ENCODE measurements at places on chromosomes 5 and 9. TPM values are rescaled to one million over a fixed set of nuclear protein-coding genes. Genes with fewer than 3 reads are reported as not detected.

The MCTP1 gene
- total RNA-seq: 0.51 TPM

The SMIM33 gene
- total RNA-seq: 0.11 TPM

The CCDC183 gene
- total RNA-seq: 0.73 TPM

The SCGB3A1 gene
- total RNA-seq: 2.0 TPM

The WDR31 gene
- 1.9 TPM for total RNA-seq

The PCDHGC5 gene
- total RNA-seq: not detected

DNA sequence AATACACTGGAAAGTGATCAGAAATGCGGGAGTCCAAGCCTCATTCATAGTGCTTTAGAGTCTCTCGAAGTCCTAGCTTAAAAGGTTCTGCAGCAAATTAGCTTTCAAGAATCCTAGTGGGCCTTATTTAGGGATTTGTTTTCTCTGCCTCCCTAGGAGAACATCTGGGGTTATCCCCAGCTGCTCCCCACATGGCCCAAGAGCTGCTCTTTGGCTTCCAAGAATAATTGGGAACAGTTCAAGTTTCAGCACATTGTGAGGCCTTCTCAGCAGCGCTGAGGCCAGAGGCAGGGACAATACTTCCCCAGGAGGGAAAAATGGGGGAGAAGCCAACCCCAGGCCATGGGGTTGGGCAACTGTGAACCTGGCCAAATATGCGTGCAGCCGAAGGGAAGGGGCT lies 108.7 kb downstream of the LIFR start:
- no peak overlapping the region for H3K27ac ChIP-seq
- H3K36me3 ChIP-seq: no peaks in the 10 kb centered on the region
- H3K4me1 ChIP-seq: peaks cover 3% of the 10 kb centered on the region
- no peak overlapping the region for H3K4me3 ChIP-seq
- DNase-seq: no peak

GRCh38 chr5:111384220-111384619 lies 128.1 kb downstream of the STARD4 start:
- no peaks in the 10 kb centered on the region for H3K27me3 ChIP-seq
- H3K27ac ChIP-seq: no peak overlapping the region
- H3K36me3 ChIP-seq: no peaks in the 10 kb centered on the region

GRCh38 chr5:112004867-112005622 lies 248.1 kb upstream of the NREP start:
- H3K27ac ChIP-seq: no peak overlapping the region
- H3K4me3 ChIP-seq: no peak overlapping the region
- no peaks in the 10 kb centered on the region for H3K4me1 ChIP-seq
- H3K36me3 ChIP-seq: no peaks in the 10 kb centered on the region

- no peaks in the 10 kb centered on the region for H3K36me3 ChIP-seq
- DNase-seq: no peak
- H3K4me3 ChIP-seq: no peak overlapping the region
- no peak overlapping the region for H3K27ac ChIP-seq
These were observed 324.0 kb downstream of the TLR4 start for GRCh38 chr9:118028225-118028624.

- H3K36me3 ChIP-seq: no peaks in the 10 kb centered on the region
- no peak overlapping the region for H3K4me3 ChIP-seq
- H3K27ac ChIP-seq: no peak overlapping the region
These were observed 7.0 kb downstream of the AFAP1L1 start for GRCh38 chr5:149278451-149279210.

DNA sequence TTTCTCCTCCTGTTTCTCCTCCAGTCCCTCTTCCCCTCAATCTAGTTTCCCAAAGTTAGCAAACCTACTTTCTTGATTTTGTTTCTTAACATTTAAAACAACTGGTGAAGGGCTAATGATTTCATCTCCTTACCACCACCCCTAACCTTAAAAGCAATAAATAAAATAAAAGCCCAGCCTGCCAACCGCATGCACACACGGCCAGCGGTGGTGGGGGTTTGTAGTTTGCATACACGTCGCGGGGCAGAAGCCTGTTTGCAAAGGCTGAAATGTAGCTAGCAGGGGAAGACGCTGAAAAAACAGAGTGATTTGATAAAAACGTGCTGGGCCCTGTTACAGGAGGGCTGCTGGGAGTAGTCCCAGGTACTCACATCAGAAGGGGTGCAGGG lies 1.9 kb upstream of the DMRT2 start:
- peak overlapping the region; percentile 62 for H3K4me3 ChIP-seq
- DNase-seq: no peak
- H3K4me1 ChIP-seq: peaks cover 27% of the 10 kb centered on the region
- no peak overlapping the region for H3K27ac ChIP-seq
- H3K27me3 ChIP-seq: peaks cover 69% of the 10 kb centered on the region
- no peaks in the 10 kb centered on the region for H3K36me3 ChIP-seq

DNA sequence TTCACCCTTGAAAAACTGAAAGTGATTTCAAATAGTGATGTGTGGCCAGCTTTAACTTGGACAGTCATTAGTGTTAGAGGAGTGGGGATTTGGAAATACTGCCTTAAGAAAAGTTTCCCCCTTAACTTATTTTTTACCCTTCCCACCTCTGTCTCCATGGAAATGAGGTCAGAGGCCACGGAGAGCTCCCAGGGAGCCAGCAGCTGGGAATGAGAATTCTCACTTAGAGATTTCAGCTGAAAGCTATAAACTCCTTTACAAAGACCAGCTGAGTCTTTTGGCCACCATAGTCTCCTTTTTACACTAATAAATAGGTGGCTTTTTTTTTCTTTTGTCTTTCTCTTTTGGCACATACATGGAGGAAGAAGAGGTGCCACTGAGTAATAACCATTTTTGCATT lies 45.7 kb upstream of the PIK3R1 start:
- no peaks in the 10 kb centered on the region for H3K4me1 ChIP-seq
- no peaks in the 10 kb centered on the region for H3K36me3 ChIP-seq
- H3K27me3 ChIP-seq: no peaks in the 10 kb centered on the region
- no peak for DNase-seq

GRCh38 chr5:79811904-79812303 lies 122.3 kb downstream of the CMYA5 start:
- no peaks in the 10 kb centered on the region for H3K4me1 ChIP-seq
- H3K4me3 ChIP-seq: no peak overlapping the region
- H3K36me3 ChIP-seq: no peaks in the 10 kb centered on the region
- H3K27me3 ChIP-seq: no peaks in the 10 kb centered on the region
- DNase-seq: no peak

DNA sequence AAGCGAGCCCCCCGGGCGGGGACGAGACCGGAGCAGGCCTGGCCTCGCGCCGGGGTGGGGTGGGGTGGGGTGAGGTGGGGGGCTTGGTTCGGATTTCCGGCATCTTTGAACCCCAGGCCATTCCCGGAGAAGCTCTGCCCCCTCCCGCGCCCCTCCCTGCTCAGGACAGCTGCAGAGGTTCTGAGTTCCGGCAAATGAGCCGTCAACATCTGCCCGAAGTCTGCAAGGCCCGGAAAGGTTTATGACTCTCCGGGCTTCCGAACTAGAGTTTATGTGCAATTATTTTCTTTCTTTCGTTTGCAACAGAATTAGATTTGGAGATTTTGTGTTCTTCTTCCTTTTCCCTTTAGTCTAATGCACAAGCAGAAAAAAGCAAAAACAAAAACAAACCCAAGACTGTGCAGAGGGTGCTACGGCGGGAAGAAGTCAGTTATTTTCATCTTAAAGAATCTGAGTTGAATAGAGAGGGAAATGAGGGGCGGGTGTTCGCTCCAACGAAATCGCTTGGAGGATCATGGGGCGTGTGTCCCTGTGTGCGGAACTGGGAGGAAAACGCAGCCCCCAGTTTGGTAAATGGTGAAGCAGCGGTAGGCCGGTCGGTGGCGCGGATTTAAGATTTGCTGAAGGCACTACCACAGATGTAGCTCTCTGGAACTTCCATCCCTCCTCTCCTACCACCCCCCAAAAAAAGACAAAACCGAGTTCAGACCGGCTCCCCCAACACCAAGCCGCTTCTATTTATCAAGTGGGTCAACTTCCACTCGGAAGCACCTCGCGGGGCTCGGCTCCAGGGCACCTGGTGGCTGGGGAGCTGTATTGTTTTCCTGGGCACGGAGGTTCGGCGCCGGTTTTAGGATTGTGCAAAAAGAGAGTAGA lies 4.8 kb downstream of the LHX2 start:
- H3K4me3 ChIP-seq: no peak overlapping the region
- no peaks in the 10 kb centered on the region for H3K36me3 ChIP-seq
- H3K27ac ChIP-seq: no peak overlapping the region
- peaks cover 72% of the 10 kb centered on the region for H3K27me3 ChIP-seq
- H3K4me1 ChIP-seq: peaks cover 19% of the 10 kb centered on the region

DNA sequence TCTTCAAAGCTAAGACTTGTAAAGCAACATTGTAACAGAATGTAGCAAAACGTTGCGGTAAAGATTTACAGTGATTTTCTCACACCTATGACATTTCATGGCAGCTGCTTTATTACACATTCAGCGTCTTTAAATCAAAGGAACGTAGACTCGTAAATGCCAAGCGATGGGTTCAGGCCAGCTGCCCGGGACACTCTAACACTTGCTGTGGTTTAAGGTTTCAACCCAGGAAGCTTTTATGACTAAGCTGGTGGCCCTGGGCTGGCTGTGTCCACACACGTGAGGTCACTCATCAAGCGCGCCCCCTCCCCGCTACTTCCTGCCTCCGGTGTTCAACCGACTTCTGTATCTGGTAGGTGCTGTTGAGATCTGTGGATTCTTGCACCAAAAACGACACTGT lies 2.5 kb downstream of the SLC6A18 start:
- no peaks in the 10 kb centered on the region for H3K36me3 ChIP-seq
- DNase-seq: no peak
- no peaks in the 10 kb centered on the region for H3K4me1 ChIP-seq
- peaks cover 4% of the 10 kb centered on the region for H3K27me3 ChIP-seq

GRCh38 chr9:90854637-90855175 lies 53.1 kb downstream of the SYK start:
- H3K4me1 ChIP-seq: no peaks in the 10 kb centered on the region
- no peak overlapping the region for H3K27ac ChIP-seq

DNA sequence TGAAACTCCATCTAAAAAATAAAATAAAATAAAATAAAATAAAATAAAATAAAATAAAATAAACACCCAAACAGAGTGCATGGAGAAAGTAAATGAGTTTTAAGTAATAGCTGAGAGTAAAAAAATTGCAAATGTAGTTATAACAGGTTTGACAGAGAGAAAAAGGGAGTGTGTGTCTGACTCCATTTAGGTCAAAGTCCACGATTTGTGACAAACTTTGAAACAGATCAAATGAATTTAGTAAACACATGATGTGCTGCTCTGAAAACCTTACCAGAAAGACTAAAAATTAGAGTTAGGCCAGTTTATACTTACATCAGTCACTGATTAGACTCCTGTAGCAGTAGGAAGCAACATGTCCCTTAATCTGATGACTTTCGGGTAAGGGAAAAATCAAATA lies 346.6 kb downstream of the PARP8 start:
- H3K36me3 ChIP-seq: no peaks in the 10 kb centered on the region
- H3K27ac ChIP-seq: no peak overlapping the region
- DNase-seq: no peak
- no peaks in the 10 kb centered on the region for H3K4me1 ChIP-seq
- no peak overlapping the region for H3K4me3 ChIP-seq

DNA sequence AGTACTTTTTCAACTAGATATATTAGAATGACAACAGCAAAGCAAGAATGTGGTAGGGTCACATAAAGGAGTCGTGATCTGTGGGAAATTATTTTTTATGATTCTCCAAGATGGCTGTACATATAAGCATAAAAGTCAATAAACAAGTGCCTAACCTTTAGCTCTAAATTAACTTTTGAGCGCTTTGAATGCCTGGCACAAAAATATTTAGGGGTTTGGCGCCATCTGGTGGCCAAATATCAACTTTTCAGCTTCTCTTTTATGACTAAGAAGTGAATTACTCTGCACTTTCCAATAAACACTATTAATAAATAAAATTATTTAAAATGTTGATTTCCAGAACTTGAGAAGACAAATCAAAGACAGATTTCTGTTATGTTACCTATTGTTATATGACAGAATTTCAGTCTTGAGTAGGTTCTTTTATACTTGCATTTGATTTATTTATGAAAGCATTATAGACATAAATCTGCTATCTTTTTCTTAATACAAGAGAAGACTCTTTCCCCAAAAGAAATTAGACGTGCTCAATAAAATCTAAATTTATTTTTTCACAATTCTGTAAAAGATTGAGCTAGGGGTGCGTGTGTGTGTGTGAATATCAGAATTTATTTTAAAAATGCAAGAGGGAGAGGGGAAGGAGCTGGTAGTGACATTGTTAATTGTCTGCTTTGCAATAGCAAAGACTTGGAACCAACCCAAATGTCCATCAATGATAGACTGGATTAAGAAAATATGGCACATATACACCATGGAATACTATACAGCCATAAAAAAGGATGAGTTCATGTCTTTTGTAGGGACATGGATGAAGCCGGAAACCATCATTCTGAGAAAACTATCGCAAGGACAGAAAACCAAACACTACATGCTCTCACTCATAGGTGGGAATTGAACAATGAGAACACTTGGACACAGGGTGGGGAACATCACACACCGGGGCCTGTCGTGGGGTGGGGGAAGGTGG lies 36.7 kb upstream of the ARRDC3 start:
- no peaks in the 10 kb centered on the region for H3K27me3 ChIP-seq
- no peaks in the 10 kb centered on the region for H3K4me1 ChIP-seq
- H3K4me3 ChIP-seq: no peak overlapping the region
- H3K27ac ChIP-seq: no peak overlapping the region
- peak; percentile 53 for DNase-seq

DNA sequence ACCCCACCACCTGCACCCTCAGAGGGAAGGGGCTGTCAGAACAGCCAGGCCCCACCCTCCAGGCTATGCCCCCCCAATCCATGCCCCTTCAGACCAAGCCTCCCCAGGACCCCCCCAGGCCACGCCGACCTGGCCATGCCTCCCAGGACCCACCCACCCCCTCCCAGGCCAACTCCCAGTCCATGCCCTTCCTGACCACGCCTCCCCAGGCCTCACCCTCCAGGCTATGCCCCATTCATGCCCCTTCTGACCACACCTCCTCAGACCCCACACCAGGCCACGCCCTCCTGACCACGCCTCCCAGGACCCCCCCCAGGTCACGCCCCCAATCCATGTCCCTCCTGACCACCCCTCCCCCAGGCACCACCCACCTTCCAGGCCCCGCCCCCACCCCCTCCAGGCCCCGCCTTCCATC lies 27.6 kb downstream of the TPPP start:
- DNase-seq: no peak
- no peaks in the 10 kb centered on the region for H3K27me3 ChIP-seq
- H3K36me3 ChIP-seq: no peaks in the 10 kb centered on the region
- no peaks in the 10 kb centered on the region for H3K4me1 ChIP-seq
- no peak overlapping the region for H3K27ac ChIP-seq
